ENCODE measurements at places on chromosomes 13 and 19.

- DNase-seq, result no peak
Observed at GRCh38 chr19:16441661-16442162, 30.1 kb downstream of the EPS15L1 start.

DNA sequence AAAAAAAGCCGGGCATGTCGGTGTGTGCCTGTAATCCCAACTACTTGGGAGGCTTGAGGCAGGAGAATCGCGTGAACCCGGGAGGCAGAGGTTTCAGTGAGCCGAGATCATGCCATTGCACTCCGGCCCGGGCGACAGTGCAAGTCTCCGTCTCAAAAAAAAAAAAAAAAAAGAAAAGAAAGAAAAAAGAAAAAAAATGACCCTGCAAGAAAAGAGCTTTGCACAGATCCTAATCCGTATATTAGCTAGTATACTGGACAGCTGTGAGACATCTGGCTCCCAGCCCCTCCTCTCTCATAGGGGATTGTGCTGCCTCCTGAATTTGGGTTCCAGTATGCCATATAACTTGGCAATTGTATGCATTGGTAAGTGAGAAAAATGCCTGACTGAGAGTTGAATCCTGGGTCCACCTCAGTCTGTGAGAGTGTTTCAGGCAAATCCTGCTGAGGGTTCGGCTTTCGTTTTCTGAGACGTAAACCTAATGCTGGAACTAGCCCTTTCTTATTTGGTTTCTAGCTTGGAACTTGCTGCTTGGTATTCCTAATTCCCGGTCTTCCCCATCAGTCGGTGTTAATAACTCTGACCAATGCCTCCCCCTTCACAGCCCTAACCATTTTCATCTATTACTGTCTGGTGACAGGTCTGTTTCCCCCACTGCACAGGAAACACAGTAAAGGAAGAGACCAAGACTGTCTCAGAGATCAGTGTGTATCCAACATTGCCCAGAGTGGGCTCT is 1.3 kb upstream of the AKT2 start:
- DNase-seq, result no peak

- DNase-seq, result no peak
Observed at GRCh38 chr19:38559428-38560401, 58.0 kb downstream of the MAP4K1 start.

GRCh38 chr19:29636553-29637360 is 28.5 kb upstream of the PLEKHF1 start:
- DNase-seq, result peak; percentile 20

GRCh38 chr19:54523403-54523802 is 20.8 kb downstream of the LAIR2 start:
- DNase-seq, result no peak

- DNase-seq, result no peak
Observed at GRCh38 chr19:50992666-50993035, 8.8 kb downstream of the KLK8 start.

DNA sequence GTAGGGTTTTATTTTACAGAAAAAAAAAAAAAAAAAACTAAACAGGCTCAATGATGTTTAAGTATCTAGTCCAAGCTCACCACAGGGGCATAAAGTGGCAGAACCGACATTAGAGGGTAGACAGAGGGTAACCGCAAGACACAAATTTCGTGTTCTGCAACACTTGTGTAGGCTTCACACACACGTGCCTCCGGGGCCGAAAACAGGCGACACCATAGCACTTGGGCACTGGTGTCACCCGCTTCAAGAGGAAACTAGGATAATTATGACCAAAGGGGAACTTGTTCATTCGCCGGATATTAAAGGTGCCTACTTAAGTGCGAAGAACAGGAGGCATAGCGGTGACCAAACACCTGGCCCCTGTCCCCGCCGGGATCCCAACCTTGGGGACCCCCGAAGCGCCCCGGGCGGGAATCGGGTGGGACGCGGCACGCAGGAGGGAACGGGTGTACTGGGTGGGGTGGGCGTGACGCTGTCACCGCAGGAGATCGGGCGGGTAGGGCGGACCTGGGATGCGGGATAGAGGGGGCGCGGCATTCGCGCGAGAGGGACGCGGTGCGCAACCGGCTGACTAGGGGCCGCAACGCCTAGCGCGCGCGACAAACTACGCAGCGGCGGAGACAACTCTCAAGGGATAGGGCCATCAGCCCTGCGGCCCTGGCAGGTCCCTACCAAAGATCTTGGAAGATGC is 558 bp downstream of the MZT1 start:
- peak; percentile 14 for DNase-seq

DNA sequence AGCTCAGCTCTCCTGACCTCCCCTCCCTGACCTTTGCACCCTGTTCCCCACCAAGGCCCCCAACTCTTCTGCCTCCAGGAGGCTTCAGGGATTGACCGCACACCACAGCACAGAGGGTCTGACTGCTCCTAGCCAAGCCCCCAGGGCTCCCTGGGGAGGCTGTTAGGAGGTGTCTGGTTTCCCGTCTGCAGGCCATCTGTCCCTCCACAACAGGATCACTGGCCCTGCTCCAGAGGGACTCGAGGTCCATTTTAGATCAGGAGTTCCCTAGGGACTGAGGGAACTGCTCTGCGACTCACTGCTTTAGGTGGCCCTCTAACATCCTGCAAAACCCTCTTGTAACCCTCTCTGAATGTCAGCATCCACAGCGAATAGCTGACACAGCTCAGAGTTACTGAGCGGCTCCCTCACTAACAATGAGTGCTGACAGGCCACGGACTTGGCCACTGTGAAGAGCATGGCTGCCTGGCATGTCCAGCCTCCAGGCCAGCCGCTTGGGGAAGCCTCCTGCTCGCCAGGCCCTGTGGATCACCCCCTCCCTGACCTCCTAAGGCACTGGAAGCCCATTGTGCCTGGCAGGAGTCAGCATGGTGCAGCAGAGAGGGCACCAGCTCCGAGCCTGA is 17.7 kb downstream of the GRIK5 start:
- DNase-seq, result no peak

DNA sequence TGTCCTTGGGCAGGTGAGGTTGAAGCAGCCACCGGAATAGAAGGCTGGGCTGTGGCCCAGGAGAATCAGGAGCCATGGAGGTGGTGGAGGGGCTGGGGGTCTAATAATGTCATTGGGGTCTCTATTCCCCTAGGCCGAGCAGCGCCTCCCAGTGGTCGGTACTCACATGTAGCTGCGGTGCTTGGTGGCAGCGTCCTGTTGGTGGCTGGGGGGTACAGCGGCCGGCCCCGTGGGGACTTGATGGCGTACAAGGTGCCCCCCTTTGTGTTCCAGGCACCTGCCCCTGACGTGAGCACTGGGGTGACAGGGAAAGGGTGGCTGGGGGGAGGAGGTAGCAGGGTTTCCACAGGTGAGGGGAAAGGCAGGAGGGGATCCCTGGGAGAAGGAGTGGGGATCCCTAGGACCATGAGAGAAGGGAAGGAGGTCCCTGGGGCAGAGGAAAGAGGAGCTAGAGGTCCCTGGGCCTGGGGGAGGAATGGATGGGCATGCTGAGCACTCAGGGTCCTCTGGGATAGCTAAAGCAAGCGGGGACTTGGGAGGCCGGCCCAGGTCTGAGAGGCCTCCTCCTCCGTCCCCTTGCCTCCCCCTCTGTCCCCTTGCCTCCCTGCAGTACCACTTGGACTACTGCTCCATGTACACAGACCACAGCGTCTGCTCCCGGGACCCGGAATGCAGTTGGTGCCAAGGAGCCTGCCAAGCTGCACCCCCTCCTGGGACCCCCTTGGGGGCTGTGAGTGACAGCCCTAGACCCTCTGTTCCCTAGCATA is 18.1 kb downstream of the MEGF8 start:
- no peak for DNase-seq

- DNase-seq, result peak; percentile 77
Observed at GRCh38 chr19:4066682-4067395, at the start of gene ZBTB7A. TSS of gene ZBTB7A (minus strand) at chr19:4066899. CDS start at chr19:4055232, 11,667 bp downstream.

DNA sequence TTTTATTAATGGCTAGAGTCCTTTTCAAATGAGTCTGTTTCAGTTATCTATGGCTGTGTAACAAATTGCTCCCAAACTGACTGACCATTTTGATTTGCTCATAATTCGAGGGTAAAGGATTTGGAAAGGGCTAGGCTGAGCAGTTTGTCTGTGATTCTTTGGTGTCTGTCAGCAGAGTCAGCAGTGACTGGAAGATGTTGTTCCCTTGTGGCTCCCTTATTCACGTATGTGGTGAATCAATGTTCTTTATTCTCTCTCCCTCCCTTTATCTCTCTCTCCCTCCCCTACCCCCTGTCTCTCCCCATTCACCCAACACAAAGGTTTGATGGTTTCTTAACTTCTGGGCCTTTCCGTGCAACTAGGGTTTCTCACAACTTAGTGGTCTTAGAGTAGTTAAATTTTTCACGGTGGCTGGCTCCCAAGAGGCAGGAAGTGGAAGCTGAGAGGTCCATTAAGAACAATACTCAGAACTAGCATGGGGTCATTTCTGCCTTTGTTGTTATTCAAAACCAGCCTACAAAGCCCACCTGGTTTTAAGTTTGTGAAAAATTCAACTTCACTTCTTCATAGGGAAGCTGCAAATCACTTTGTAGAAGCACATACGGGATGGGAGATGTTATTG is 772.5 kb upstream of the SLITRK1 start:
- DNase-seq, result no peak

DNA sequence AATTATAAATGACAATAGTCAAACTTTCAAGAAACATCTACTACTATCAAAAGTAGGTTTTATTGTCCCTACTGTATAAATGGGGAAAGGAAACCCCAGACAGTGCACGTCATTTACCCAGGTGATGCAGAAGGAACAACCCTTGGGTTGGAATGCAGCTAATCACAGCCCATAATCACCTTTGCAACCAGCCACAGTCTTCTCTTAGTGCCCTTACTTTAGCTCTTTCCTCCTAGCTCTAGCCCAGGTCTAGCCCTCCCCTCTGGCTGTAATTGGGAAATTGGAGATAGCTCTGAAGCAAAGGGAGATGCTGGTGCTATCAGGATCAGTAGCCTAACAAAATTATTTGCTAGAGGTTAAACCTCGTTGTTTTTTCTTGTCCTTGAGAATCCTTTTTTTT is 25.5 kb upstream of the TSC22D1 start:
- no peak for DNase-seq

DNA sequence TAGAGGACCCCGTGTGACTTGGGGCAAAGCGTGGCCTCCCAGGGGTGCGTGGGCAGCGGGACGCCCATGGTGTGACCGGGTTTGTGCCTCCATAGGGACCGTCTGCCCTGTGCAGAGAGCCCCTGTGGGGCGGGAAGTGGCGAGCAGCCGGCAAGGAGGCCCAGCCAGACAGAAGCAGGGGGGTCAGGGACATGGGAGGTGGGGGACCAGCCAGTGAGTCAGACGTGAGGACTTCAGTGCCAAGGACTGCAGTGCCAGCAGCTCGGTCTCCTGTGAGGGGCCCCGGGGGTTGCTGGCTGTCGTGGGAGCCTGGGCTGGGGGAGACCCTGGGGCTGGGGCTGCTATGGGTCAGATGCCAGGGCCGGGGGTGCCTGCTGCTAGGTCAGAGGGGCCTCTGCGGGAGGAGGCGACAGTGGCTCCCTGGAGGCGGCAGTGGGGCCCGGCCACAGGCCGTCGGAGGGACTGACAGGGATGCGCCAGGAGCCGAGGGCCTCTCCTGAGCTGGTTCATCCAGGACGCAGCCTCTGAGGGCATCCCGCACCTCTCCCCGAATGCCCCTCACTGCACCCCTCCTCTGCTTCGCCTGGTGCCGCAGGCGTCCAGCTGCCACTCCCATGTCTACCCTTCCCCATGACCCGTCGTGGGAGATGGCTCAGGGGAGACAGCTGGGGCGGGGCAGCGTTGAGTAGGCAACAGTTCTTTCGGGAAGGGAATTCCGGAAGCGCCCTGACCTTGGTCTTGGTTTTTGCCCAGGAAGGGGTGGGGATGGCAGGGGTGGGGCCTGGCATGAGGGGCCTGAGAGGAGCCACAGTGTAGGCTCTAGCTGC is 80.0 kb downstream of the KDM4B start:
- DNase-seq, result peak; percentile 74

DNA sequence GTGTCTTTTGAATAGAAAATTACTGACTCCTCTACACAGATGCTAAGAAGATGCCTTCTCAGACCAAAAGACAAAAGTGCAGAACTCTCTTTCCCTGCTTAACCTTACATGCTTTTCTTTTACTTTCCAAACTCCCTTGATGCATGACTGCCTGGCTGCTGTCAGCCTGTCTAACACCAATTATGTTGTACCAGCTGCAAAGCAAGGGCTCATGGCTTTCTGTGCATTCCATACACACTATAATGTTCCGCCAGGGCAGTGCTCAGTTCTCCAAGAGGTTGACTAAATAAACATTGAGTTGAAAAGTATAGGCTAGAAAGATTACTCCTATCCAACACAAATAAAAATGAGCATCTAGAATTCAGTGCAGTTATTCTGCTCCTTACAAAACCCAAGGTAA is 330.4 kb upstream of the NBEA start:
- DNase-seq, result peak; percentile 2

- DNase-seq, result no peak
Observed at GRCh38 chr13:109996404-109996960, 210.1 kb upstream of the IRS2 start.

DNA sequence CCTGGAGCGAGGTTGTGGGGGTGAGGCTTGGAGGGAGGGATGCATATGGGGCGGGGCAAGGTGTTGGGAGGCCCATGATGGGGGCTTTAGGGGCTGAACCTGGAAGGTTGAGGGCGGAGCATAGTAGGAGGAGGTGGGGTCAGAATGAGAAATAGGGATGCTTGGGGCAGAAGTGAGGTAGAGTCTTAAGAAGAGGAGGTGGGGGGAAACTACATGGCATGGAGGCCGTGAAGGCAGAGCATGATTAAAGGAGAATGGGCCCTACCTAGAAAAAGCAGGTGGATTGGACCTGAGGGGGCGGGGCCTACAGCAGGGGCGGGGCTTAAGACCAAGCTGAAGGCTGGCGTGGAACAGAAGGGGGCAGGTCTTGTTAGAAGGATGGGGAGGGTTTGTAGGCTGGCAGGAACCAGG is 799 bp downstream of the NR1H2 start:
- DNase-seq, result no peak

Data from fibroblast of skin of abdomen (primary cell).